Purkinje cell (primary cell): ENCODE measurements at places on chromosomes 13 and 19. TPM values are rescaled to one million over a fixed set of nuclear protein-coding genes. Genes with fewer than 3 reads are reported as not detected.

The IL12RB1 gene
- not detected in 2 replicates for polyA plus RNA-seq

The ACP4 gene
- polyA plus RNA-seq: not detected in 2 replicates

The KLK7 gene
- 14.9 and 18.1 TPM in 2 replicates for polyA plus RNA-seq

The ATP4B gene
- polyA plus RNA-seq: not detected in 2 replicates

The PCDH20 gene
- 8.3 TPM in 1 of 2 replicates, not detected in the other for polyA plus RNA-seq

The NLRP9 gene
- polyA plus RNA-seq: not detected in 2 replicates

The STARD13 gene
- 3.7 and 7.8 TPM in 2 replicates for polyA plus RNA-seq

The POU4F1 gene
- not detected in 2 replicates for polyA plus RNA-seq

The CABP5 gene
- polyA plus RNA-seq: not detected in 2 replicates

The ALKBH7 gene
- polyA plus RNA-seq: 13.5 and 18.5 TPM in 2 replicates

The LGI4 gene
- polyA plus RNA-seq: 2.8 and 6.4 TPM in 2 replicates

The CCDC8 gene
- polyA plus RNA-seq: 0.20 TPM in 1 of 2 replicates, not detected in the other

The ZNF649 gene
- polyA plus RNA-seq: 5.5 and 5.6 TPM in 2 replicates

The BICRA gene
- polyA plus RNA-seq: 0.50 and 0.60 TPM in 2 replicates

The S1PR5 gene
- 0.32 TPM in 1 of 2 replicates, not detected in the other for polyA plus RNA-seq

The ACP7 gene
- not detected in 2 replicates for polyA plus RNA-seq

The CRYL1 gene
- polyA plus RNA-seq: 3.5 and 7.0 TPM in 2 replicates

The CCDC70 gene
- polyA plus RNA-seq: not detected in 2 replicates

The DMWD gene
- polyA plus RNA-seq: 5.3 and 6.8 TPM in 2 replicates

The KCNN1 gene
- polyA plus RNA-seq: 2.1 and 4.3 TPM in 2 replicates

The F10 gene
- polyA plus RNA-seq: 0.55 TPM in 1 of 2 replicates, not detected in the other

The ERICH4 gene
- polyA plus RNA-seq: not detected in 2 replicates

The PGLYRP2 gene
- polyA plus RNA-seq: not detected in 2 replicates

The FOXA3 gene
- polyA plus RNA-seq: not detected in 2 replicates

The SYT3 gene
- 1.3 and 2.3 TPM in 2 replicates for polyA plus RNA-seq

The ATCAY gene
- polyA plus RNA-seq: 2.4 and 4.7 TPM in 2 replicates

The ATP4A gene
- not detected in 2 replicates for polyA plus RNA-seq

The TBXA2R gene
- not detected in 2 replicates for polyA plus RNA-seq

The ZNF229 gene
- polyA plus RNA-seq: 3.3 and 5.1 TPM in 2 replicates

The KLK3 gene
- polyA plus RNA-seq: not detected in 2 replicates

The MCEMP1 gene
- polyA plus RNA-seq: not detected in 2 replicates

The ZNF835 gene
- 0.27 and 1.0 TPM in 2 replicates for polyA plus RNA-seq

The NOTCH3 gene
- polyA plus RNA-seq: 0.41 and 0.54 TPM in 2 replicates

The OVOL3 gene
- not detected in 2 replicates for polyA plus RNA-seq

The ZC3H13 gene
- 46.1 and 52.3 TPM in 2 replicates for polyA plus RNA-seq

The KIR2DL1 gene
- not detected in 2 replicates for polyA plus RNA-seq
